ENCODE measurements at places on chromosomes 11 and 22.

DNA sequence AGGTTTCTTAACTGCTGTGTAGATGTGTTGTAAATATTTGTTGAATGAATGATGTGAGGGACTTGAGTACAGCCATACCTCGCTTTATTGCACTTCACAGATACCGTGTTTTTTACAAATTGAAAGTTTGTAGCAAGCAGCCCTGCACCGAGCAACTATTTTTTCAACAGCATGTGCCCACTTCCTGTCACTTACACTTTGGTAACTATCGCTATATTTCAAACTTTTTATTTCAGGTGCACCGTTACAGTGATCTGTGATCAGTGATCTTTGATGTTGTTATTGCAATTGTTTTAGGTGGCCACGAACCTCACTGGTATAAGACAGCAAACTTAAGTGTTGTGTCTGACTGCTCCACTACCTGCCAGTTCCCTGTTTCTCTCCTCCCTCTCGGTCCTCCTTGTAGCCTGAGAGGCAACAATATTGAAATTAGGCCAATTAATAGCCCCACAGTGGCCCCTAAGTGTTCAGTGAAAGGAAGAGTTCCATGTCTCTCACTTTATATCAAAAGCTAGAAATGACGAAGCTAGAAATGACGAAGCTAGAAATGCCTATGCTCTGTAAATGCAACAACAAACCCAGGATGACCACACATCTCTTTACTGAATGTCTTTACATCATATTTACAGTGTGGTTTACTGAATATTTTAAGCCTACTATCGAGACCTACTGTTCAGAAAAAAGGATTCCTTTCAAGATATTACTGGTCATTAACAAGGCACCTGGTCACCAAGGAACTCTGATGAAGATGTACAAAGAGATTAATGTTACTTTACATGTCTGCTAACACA, 1.0 kb downstream of the SFI1 start:
- DNase-seq, result no peak

GRCh38 chr22:29621761-29622526, 18.5 kb downstream of the NF2 start:
- no peak for DNase-seq

- DNase-seq, result no peak
Measured at GRCh38 chr22:43861529-43861928, 784 bp downstream of the SULT4A1 start.

- DNase-seq, result no peak
Measured at GRCh38 chr22:37951305-37951704, 2.1 kb downstream of the C22orf23 start.

- DNase-seq, result no peak
Measured at GRCh38 chr11:120431633-120432032, 79.9 kb upstream of the GRIK4 start.

DNA sequence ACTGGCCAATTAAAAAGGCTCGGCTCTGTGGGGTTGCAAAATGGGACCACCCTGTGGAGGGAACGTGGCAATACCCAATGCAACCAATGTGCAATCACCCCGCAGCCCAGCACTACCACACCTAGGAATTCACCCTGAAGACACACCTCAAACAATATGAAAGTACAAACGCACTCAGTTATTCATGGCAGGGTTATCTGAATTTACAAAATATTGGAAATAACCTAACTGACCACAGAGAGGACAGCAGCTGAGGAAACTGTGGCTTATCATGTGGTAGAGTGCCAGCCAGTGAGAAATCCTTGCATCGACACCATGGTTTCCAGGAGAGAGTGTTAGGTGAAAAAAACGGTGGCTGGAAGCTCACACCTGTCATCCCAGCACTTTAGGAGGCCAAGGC, 18.7 kb downstream of the ALG12 start:
- no peak for DNase-seq

GRCh38 chr11:58613228-58613627, 9.2 kb upstream of the CNTF start:
- no peak for DNase-seq

DNA sequence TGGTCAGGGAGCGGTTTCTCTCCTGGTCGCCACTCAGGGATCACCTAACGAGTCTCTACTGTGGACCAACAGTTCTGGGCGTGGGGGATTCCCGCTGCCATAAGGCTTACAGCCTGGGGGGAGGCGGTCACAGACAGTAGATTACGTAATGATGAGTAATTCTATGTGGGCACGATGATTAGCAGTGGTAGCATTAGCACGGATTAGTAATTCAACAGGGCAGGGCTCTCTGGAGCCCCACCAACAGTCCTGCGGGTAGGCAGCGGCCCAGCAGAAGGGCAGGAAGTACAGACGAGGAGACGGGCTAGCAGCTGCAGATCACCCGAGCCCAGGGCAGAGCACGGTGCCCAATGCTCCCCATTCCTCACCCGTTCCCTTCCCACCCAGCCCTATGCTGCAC, 3.6 kb downstream of the SHISAL1 start:
- DNase-seq, result no peak

DNA sequence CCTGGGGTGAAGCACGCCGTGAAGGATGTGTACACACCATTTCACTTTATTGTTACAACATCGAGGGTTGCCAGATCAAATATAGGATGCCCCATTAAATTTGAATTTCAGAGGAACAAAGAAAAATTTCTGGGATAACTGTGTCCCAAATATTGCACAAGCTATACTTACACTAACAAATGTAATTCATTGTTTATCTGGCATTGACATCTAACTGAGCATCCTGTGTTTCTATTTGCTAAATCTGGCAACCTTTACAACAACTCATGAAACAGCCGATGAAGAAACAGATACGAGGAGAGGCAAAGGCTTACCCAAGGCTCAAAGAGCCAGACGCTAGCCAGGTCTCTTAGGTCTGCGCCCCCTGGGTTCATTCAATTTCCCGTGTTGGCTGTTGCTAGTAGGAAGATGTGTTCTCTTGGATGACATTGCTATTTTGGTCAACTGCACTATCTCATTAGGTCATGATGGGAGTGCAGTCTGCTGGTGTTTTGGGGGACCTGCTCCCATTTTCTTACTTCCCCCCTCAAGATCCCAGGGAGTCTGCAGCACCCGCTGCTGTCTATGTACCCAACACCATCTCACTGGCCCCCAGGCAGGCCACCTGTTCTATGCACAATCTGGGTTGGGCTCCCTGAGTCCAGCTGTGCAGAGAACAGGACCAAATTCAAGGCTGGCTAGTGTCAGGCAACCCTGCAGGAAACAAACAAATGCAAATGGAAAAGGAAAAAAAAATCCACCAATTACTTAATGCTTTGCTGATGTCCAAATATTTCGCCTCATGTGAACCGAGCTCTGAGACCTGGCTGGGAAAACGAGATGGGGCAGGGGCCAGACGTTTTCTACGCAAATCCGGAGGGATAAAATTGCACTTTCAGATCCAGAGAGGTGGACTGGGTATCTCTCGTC, 560.9 kb downstream of the MIAT start:
- DNase-seq, result no peak

GRCh38 chr11:57476047-57476756, 15.9 kb downstream of the RTN4RL2 start:
- DNase-seq, result peak; percentile 75

- DNase-seq, result no peak
Measured at GRCh38 chr11:3865388-3866193, 10.1 kb downstream of the STIM1 start.

- DNase-seq, result no peak
Measured at GRCh38 chr11:120854988-120855387, 168.9 kb upstream of the TBCEL start.

DNA sequence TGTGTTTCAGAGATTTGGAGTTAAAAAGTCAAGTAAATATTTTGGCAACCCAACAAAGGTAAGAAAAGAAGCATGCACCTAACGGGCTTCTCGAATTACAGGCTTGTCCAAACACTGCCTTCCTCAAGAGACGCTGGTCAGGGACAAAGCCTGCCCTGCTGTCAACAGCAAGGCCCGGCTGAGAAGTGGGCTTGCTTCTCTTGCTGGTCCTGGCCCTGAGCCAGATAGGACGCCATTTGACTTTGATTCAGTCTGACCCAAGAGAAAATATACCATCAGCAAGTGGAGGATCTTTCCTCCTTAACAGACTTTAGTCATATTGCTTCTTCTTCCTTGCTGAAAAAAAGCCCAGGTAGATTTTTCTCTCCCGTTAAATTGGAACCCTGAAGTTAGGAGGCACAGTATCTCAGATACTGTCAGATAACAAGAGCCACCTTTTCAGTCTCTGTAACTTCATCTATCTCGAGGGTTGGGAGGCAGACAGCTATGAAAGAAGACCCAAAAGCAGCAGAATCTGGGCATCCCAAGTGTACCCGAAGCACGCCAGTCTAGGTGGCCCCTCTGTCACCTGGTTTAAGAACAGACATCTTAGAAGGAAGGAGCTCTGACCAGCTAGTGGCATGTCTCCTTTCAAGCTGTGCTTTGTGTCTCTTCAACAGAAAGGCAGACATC, 57.5 kb downstream of the C22orf31 start:
- peak; percentile 34 for DNase-seq

DNA sequence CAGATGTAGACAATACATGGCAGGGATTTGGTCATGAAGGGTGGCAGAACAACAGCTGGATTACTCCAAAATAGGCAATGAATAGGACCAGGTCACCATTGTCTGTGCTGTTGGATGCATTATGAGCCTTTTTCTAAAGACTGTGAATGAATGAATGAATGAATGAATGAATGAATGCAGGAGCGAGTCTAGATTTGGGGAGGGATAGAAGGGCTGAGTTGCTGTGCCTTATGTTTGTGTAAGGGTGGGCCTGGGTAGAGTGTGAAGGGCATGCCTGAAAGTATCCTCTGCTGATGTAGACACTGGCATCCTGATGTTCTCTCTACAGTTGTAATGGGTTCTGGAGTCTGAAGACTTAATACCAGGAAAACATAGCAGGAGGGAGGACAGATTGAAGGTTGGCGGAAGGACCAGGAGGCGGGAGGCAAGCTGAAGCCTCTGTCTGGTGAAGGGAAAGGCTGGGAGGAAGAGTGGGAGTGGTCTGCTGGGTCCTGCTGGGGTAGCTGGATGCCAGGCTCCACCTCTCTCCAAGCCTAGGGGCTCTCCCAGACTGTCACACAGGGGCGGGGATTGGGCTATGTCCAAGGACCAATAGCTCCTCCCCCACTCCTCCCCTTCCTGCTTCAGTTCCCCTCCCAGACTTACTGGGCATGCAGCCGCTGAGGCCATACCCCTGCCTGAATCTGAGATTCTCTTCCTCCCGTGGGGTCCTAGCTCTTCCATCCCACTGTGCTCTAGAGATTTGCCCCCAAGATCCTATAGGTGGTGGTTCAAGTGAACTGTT, 4.8 kb downstream of the TRIM3 start:
- DNase-seq, result peak; percentile 68

DNA sequence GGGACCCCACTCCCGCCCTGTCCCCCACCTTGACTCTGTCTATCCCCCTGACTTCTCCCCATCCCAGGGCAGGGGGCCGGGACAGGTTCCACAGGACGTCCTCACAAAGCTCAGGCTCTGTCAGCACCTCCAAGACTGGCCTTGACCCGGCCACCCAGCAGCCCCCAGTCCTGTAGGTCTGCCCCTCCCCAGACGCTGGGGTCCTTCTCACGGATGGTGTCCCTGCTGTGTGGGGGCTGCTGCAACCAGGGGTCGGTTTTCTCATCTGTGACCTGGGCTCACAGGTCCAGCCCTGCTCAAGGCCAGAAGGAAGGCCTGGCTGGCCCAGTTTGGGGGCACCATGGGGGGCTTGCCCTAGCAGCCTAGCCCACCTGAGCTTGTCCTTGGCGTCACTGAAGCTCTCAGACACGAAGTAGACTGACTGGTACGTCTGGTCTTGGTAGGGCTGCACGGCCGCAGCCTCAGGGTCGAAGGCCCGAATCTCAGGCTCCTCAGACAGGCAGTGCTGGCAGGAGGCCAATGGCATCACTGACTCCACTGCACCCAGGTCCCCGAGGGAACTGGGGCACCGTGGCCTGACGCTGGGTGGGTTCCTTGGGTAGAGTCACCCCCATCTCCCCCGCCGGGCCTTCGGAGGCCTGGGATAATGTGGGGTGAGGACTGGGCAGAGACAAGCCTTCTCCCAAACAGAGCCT, 4.0 kb upstream of the INS start:
- no peak for DNase-seq

GRCh38 chr11:10405865-10406592, 49.0 kb upstream of the AMPD3 start:
- DNase-seq, result peak; percentile 54

DNA sequence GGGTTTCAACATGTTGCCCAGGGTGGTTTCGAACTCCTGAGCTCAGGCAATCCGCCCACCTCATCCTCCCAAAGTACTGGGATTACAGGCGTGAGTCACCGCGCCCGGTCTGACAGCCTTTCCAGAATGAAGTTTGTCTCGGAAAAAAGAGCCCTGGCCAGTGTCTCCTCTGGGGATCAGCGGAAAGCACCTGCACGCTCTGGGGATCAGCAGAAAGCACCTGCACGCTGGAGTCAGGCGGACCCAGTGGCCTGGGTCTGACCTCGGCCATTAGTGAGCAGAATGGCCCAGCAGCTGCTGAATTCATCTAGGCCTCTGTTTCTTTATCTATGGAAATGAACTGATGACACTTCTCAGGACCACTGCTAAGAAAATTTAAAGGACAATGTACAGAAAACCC, 10.5 kb upstream of the TESMIN start:
- DNase-seq, result no peak

GRCh38 chr11:101336858-101337257, 207.2 kb upstream of the PGR start:
- no peak for DNase-seq

- DNase-seq, result no peak
Measured at GRCh38 chr11:121634889-121635288, 182.1 kb upstream of the SORL1-AS1 start.

GRCh38 chr11:27497284-27497866, 9.2 kb downstream of the LIN7C start:
- DNase-seq, result no peak

GRCh38 chr22:50441428-50441993, 33.3 kb downstream of the SBF1 start:
- DNase-seq, result no peak

GRCh38 chr22:19041704-19042074, 80.5 kb downstream of the DGCR2 start:
- DNase-seq, result no peak

- no peak for DNase-seq
Measured at GRCh38 chr22:37749831-37750595, 53.2 kb downstream of the TRIOBP start.

- DNase-seq, result no peak
Measured at GRCh38 chr22:37234736-37235711, 9.0 kb downstream of the RAC2 start.

DNA sequence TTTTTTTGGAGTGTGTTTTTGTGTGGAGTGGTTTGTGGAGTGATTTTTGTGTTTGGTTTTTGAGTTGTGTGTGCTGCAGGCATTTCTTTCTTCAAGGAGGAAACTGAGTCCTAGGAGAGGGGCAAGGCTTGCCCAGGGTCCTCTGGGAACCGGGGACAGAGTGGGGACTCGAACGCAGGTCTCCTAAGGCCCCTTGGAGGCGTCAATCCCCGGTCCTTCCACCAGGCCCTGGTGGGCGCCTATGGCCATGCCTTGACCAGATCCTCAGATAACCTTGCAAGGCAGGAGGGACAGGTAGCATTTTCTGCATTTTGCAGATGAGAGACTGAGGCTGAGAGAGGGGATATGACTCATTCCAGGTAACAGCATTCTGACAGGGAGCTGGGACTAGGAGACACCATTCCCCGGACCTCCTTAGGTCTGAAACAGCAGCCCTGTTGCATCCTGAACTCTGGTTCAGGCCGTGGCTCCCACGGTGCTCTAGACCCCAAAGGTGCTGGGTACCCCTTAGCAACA, 39.1 kb downstream of the MYO7A start:
- DNase-seq, result no peak
